ENCODE measurements at places on chromosomes 2 and 18.

GRCh38 chr2:179932786-179933185, 71.4 kb upstream of the ZNF385B start:
- DNase-seq: no peak

- no peak for DNase-seq
Observed at GRCh38 chr2:23425885-23426262, 40.9 kb downstream of the KLHL29 start.

DNA sequence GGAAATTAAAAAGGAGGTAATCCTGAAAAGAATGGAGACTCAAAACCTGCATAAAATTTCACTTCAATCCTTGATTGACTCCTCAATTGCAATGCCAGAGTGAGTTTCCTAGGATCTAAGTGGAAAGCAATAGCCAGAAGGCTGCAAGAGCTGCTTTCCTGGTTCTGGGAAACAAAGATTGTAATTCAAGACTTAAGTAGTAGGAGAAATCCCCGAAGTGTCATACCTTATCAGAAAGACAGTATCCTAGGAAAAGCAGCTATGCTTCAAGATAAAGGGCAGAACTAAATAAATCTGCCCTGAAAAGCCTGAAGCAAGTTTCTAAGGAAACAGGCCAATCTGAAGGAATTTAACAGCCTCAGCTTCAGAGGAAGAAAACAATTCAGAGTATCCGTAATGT, 390.2 kb downstream of the DSC3 start:
- DNase-seq: no peak

DNA sequence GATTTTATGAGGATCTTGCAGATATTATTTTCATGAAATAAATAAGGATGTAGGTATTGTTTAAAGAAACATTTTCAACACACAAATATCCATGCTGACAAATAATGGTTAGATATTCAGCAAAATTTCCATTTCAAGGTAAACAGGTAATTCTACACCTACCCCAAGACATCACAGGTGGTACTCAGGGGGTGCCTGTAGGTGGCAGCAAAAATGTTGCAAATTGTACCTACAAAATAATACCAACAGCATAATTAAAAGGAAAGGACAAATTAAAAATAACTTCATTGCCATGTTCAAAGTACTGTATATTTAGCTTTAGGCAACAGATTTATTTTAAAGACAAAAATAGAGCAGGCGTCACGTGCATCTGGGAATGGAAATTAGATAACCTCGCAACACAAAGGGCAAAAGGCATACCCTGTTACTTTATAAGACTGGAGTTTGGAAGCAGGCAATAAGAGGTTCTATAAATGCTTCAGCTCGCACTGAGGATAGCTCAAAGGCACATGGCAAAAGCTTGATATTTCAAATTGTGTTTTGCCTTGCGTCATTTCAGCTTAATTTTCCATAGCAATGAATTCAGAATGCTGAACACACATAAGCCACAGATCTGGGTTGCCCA, 630.5 kb downstream of the TDRD15 start:
- DNase-seq: no peak

GRCh38 chr18:67104700-67105284, 411.7 kb downstream of the DSEL start:
- DNase-seq: peak; percentile 17

- DNase-seq: no peak
Observed at GRCh38 chr2:168552450-168552856, 96.4 kb downstream of the CERS6 start.

DNA sequence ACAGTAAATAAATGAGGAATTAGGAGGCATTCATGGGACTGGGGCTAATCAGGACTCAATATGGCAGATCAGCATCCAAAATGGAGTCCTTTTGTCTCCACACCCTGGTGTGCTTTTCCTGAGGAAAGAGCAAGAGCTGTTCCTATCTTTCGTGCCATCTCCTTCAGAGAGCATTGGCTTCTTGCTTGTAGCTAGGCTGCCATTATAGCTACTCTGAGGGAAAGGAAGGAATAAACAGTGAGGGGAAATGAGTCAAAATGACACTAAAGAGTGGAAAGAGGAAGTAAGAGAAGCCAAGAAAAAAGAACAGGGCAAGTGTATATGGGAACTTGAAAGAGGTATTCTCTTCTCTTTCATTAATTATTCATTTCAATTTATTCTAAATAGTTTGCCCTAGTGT, 8.4 kb upstream of the NMI start:
- DNase-seq: no peak

GRCh38 chr2:184530239-184530638, 68.1 kb upstream of the ZNF804A start:
- DNase-seq: no peak

DNA sequence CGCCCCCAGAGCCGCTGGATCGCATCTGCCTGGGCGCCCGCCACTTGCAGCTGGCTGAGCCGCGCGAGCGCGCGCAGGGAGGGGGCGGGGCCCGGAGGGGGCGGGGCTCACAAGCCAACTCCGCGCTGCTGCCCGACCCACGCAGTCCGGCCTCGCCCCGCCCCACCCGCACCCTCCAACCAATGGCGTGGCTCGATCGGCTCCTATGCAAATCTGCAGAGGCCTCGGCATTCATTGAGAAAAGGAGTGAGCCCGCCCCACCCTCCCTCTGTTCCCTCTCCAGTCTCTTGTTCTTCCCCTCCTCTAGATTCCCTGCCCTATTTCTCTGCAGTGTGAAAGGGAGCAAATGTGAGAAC, at the start of gene ALK:
ALK (minus strand) TSS at position 27 of the 356 bp plus-strand sequence. CDS start 927 bp downstream, outside the sequence.
- DNase-seq: peak; percentile 12

- no peak for DNase-seq
Observed at GRCh38 chr2:24676493-24676892, 116.7 kb downstream of the PTRHD1 start.
